ENCODE measurements at places on chromosomes 3 and 15.

GRCh38 chr3:138082992-138083386, 32.4 kb downstream of the DZIP1L start:
- DNase-seq = no peak

GRCh38 chr3:9793161-9793781, 389 bp downstream of the ARPC4 start:
- peak; percentile 70 for DNase-seq

DNA sequence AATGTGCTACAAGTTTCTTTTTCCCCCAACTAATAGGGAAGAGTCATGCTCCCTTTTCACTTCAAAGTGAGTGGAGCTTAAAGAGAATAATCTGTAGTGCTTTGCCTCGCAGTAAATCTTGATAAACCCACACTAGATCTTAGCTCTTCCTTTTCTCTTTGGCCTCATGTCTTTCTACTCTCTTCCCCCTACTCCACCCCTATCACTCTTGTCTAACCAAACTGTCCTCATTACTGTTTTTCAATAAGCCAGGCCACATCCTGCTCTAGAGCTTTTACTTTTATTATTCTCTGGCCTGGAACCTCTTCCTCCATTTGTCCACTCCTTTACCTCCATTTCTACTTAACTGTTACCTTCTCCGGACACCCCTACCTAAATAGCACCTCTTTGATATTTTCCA, 291.0 kb upstream of the SATB1 start:
- no peak for DNase-seq

GRCh38 chr3:189157232-189158007, 14.4 kb upstream of the TPRG1 start:
- no peak for DNase-seq

GRCh38 chr15:75177360-75178071, 24.2 kb upstream of the C15orf39 start:
- DNase-seq = no peak

- no peak for DNase-seq
These were observed 84.4 kb downstream of the CMSS1 start for GRCh38 chr3:99902091-99902490.

GRCh38 chr3:13621381-13622221, 72.7 kb downstream of the FBLN2 start:
- DNase-seq = no peak

DNA sequence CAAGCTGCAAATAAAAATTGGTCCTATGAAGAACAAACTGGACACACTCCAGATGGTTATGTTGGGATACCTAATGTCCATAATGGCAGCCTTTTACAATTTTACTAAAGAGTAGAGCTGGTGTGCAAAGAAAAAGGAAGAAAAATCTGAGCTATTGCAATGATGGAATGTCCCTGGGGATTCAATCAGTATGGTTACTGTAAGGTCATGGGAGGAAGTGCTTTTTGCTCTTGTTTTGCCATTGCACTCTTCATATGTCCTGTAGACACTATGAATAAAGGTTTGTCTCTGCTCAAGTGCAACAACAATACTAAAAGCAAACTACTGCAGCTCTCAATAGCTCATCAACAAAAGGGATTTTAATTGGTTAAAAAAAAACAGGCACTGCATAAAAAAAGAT, 5.4 kb downstream of the PFN2 start:
- no peak for DNase-seq

DNA sequence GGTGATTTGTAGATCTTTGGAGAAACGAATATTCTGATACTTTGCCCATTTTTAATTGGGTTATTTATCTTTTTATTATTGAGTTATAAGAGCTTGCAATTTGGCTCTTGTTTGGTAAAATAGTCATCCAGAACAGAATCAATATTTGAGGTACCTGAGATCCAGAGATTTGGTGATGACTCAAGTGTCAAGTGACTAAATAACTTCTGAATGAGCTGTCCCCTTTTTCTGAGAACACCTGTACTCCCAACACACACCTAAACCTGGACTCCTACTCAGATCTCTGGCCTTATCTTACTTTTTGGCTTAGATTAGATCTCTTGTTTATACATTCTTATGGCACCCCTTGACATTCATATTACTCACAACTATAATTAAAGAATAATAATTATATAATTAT, 3.1 kb upstream of the TRA2B start:
- no peak for DNase-seq

- no peak for DNase-seq
These were observed 107.7 kb downstream of the WDR76 start for GRCh38 chr15:43934480-43934879.

- no peak for DNase-seq
These were observed 8.2 kb upstream of the SENP7 start for GRCh38 chr3:101521211-101521701.

DNA sequence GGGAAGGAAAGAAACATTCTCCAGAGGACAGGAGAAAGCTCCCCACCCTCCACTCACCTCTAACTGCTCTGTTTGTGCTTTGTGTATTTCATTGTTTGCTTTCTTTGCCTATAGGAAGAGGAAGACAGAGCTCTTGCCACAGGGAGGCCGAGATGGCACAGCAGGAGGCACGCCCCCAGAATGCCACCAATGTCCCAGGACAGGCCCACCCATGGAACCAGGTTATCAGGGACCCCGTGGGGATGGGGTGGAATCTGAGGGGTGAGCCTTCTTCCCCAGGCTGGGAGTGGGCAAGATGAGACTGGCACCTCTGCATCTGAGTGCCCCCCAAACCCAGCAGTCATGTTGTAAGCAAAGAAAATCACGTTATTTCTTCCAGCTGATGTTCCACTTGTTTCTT, 155.8 kb downstream of the TBC1D2B start:
- no peak for DNase-seq

Data from stomach (tissue), 19 donors.